ENCODE measurements at places on chromosomes 16 and 17.

GRCh38 chr17:39629898-39630297, 3.1 kb downstream of the PPP1R1B start:
- no peak for DNase-seq

DNA sequence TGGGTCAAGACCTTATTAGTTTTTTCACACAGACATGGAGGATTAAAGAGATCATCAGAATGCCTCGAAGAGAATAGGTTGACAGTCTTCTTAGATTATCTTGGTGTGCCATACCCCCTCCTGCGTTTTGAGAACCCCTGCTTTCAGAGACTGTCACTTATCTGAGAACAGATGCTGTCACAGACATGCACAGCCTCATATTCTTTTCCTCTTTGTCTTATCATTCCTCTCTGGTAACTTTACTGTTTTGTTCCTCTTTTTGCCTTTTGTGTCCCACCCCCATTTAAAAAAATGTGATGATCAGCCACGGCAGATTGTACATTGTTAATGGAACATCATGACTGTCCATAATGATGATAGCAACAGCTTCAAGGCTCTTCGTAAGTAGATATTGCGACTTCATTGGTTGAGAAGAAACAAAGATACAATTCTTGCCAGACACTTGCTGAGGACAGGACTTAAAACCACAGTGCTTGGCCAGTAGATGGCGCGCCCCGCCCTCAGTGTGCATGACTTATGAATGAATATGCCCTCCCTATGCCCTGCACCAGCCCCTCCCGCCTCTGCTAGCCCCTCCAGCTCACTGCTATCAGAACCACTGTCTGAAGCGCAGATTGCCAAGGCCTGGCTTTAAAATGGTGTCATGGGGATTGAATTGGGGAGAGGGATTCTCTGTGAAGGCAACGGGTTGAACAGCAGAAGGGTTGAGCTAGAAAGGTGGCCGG, 2.6 kb upstream of the PITPNC1 start:
- DNase-seq, result peak; percentile 66

DNA sequence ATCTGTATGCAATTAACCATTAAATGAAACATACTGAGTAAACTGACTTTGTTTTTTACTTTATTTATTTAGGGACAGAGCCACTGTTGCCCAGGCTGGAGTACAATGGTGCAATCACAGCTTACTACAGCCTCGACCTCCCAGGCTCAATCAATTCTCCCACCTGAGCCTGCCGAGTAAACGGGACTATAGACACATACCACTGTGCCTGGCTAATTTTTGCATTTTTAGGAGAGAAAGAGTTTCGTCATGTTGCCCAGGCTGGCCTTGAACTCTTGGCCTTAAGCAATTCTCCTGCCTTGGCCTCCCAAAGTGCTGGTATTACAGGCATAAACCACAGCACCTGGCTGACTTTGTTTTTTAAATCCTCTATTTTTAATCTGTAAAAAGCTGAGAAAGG, 42.6 kb downstream of the ANKFY1 start:
- DNase-seq, result no peak

- DNase-seq, result no peak
Measured at GRCh38 chr17:16439303-16439791, 24.0 kb downstream of the TRPV2 start.

DNA sequence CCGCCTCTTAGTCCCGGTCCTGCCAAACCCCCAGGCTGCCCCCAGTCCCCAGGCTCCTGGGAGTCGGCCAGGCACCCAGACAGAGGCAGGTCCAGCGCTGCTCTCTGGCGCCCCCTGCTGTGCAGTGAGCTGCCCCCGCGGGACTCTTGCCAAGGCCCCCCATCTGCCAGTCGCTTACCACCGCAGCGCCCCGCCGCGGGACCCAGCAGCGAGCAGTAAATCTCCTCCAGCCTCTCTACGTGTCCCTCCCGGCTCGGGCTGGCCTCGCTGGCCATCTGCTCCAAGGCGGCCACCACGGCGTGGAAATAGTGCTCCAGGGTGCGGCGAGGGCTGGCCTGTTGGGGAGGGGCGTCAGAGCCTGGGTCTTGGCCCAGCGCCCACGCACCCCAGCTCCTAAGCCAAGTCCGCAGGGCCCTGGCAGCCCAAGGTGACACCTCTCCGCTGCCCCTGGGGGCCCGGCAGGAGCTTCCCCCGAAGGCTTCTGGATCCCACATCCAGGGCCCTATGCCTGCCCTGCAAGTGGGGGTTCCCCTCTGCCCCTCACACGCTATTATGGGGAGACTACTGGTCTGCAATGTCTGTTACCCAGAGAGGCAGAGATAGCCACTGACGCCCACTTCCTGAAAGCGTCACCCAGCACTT, 33.7 kb upstream of the MFSD6L start:
- DNase-seq, result no peak

DNA sequence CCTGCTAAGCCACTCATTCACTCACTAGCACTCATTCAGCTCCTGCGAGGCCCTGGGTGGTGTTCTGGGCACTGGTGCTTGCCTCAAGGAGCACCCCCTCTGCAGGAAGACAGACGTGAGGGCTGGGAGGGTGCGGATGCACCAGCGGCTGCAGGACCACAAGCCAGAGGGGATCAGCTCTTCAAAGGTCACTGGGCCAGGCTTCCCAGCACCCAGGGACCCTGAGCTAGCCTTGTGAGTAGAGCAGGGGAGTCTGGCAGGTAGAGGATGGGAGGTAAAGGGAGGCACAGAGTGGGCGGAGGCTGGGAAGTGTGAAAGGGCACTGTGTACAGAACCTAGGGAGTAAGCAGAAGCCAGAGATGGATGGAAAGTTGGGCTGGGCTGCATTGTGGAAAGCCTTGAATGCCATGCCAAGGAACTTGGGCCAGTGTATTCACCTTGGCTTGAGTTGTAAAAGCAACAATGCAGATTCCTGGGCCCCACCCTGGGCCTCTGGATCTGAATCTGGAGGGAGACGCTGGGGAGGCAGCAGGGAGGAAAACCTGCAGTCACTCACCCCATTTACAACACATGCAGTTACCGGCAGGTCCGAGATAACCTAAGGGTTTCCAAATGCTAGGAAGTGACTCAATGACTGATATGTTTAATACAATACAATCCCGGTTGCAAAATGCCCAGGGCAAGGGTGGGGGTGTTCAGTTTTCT, 1.7 kb downstream of the IL4R start:
- DNase-seq, result peak; percentile 56

GRCh38 chr16:27287887-27288286, 19.3 kb upstream of the NSMCE1 start:
- DNase-seq, result no peak

DNA sequence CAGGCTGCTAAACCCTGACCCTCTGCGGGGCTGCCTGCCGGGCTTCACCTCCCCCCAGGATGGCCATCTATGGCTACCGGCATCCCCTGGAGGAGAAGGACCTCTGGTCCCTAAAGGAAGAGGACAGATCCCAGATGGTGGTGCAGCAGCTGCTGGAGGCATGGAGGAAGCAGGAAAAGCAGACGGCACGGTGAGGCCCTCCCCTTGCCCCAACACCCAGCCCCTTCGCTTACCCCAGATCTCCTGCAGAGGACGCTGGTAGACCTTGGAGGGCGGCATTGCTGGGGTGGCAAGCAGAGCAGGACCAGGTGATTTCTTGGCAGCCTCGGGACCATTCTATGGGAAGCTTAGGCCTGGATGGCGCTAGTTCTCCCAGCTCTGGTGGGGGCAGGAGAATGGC, 24.5 kb downstream of the ABCC3 start:
- DNase-seq, result no peak

DNA sequence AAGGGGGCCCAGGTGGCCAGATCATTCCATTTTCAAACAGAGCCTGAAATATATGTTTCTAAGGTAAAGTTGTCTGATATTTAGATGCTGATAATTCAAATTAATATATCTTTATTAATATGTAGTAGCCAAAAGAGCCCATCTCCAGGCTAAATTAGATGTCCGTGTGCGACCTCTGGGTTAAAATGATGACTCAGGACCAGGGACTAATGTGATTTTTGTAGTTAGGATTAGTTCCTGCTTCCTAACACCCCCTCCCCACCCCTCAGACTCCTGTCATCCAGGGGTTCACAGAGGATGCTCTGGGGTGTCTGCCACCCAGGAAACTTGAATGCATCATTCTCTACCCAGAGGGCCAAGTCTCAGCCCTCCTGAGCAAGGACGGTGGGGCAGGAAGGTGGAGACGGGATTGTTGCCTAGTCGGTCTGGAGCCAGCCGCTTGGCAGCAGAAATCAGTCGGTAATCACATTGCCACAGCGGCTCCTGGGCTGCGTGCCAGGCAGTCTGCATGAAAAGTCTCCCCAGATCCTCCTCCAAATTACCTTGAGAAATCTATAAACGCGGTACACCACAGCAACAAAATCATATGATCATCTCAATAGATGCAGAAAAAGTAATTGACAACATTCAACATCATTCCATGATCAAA, 29.8 kb downstream of the CNGB1 start:
- DNase-seq, result peak; percentile 25

DNA sequence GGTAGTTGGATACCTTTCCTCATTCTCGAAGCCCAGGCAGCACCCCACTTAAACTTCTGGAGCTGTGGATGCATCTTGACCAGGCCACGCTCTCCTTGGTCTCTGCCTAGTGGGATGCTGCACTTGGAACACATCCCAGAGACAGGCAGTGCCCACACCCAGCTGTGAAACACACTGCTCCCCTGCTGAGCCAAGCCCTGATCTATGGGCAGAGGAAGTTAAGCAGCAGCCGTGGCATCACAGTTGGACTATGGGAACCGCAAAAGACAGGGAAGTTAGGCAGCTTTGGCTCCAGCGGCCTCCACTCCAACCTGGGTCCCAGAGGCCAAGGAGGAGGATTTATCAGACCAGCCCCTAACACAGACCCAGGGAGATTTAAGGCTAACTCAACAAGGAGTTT, 284.8 kb upstream of the CCL2 start:
- no peak for DNase-seq

GRCh38 chr16:9124908-9125584, 33.6 kb downstream of the HAPSTR1 start:
- DNase-seq, result no peak

DNA sequence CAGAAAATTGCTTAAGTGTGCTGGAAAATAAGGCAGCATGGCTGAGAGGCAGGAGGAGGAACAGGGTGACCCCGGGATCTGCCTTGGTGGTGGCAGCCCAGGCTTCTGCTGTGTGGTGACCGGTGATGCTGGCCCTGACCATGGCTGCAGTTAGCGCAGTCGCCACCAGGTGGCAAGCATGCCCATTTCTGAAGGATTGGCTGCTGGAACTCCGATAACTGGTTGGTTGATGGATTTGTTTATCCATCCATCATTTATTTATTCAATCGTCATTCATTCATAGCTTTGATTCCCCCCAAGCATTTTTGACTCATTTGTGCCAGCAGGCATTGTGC, 29.1 kb upstream of the ITGA3 start:
- peak; percentile 79 for DNase-seq

DNA sequence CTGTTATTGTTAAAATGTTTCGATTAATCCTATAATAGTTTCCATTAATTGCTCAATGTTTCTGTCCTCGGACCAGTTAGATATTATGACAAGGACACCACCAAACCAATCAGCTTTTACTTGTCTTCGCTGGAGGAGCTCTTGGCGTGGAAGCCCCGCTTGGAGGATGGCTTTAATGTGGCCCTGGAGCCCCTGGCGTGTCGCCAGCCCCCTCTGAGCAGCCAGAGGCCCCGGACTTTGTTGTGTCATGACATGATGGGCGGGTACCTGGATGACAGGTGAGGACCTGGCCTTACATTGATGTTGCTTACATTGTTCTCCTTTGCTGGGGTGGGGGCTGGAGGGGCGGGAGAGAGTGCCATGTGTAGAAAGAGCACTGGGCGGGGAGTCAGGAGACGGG, 3.0 kb downstream of the ENGASE start:
- DNase-seq, result no peak

GRCh38 chr17:50037321-50038107, 18.4 kb upstream of the ITGA3 start:
- DNase-seq, result peak; percentile 88

- DNase-seq, result no peak
Measured at GRCh38 chr16:14354561-14355351, 275.3 kb downstream of the PARN start.

- DNase-seq, result no peak
Measured at GRCh38 chr17:68446626-68447041, 10.7 kb downstream of the WIPI1 start.

- DNase-seq, result no peak
Measured at GRCh38 chr17:63798572-63799106, 24.7 kb downstream of the DDX42 start.

GRCh38 chr17:80010283-80010858, 25.3 kb downstream of the TBC1D16 start:
- DNase-seq, result no peak

DNA sequence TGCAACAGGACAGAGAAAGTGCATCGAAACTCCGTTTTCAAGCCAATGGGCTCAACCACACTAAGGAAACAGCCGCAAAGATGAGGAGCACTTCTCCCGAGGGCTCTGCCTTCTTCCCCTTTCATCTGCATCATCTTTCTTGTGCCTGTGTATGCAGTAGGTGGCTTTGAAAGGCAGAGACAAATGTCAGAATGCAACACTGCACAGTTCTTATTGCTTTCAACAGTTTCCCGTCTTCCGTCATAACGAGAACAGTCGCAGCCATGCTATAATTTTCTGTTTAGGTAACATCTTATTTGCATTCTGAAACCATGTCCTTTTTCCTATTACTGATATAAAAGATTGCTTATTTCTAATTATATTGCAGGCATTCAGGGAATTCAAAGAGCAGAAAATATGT, 205.2 kb downstream of the SLC39A11 start:
- no peak for DNase-seq

- DNase-seq, result no peak
Measured at GRCh38 chr17:50767030-50767429, 288 bp downstream of the ANKRD40CL start.

GRCh38 chr17:41734949-41735313, 488 bp upstream of the HAP1 start:
- DNase-seq, result no peak

DNA sequence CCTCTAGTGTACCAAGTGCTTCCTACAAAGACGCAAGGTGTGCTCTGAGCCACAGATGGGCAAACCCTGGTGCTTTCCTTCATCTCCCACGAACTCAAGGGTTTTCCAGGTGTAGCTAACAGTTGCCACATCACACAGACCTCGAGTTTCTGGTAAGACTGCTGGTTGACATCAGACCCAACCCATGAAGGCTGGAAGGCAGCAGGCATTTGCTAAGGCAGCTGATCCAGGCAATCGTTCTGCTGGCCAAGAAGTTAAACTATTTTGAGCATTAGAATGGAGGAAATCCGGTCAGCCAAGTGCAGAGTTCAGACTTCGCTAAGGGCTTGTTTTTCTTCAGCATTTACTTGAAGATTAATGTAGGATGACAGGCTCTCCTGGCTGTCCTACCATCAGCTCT, 11.5 kb downstream of the HAS3 start:
- DNase-seq, result no peak

DNA sequence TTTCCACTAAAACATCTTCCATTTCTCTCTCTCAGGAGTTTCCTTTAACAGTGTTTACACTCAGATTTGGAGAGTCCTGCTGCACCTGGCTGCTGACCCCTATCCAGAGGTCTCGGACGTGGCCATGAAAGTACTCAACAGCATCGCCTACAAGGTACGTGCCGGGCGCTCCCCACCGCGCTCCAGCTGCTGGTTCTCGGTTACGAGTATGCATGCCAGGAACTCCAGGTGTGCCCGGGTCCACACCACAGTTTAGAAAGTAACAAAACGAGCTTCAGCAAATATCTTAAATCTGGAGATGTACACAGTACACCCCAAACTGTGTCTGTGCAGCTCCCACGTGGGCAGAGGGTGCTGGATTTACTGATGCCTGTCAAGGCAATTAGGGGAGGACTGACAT, 82.9 kb upstream of the CHMP6 start:
- no peak for DNase-seq

- no peak for DNase-seq
Measured at GRCh38 chr17:81417049-81417878, 22.0 kb downstream of the BAHCC1 start.
